ENCODE measurements at places on chromosomes 3 and 15.

GRCh38 chr3:124823206-124823605, 64.0 kb downstream of the ITGB5 start:
- DNase-seq, result no peak

GRCh38 chr3:164459521-164460151, 618.7 kb downstream of the SI start:
- no peak for DNase-seq

DNA sequence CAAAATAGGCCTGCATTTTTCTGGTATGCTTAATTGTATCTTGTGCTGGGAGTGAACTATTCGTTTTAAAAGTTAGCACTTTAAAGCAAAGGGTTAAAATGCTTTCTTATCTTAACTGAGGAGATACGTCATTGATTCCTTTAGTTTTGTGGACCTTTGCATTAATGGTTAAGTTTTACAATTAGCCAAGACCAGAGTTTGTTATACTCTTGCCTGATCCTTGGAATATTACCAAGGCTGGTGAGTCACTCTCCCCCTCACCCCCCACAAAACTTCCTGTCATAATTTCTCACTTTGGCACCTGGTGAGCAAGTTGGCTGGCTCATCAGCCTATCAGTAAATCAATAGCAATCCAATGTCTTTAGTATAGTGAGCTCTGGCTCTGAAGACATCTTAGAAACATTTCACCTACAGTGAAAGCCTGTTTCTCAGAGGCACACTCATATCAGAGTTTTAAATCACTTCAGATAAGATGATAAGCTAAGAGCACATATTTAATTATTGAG, 26.7 kb downstream of the SLC2A2 start:
- DNase-seq, result no peak

- peak; percentile 36 for DNase-seq
Measured at GRCh38 chr3:41200669-41201021, 1.3 kb downstream of the CTNNB1 start.

DNA sequence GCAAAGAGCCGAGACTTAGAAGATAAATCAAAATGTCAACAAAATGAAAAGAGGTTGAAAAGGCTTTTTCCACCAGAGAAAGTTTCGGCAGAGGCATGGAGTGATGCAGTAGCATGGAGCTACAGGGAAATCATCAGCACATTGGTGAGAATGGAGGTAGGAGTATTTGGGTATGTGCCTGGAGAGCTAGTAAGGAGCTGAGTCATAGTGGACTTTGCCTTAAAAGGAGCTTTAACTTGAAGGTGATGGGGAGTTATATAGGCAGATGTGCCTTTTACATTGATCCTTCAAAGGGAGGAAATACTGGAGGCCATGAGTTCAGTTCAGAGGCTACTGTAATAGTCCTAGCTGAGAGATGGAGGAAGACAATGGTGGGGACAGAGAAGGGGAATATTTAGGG, 44.3 kb downstream of the IL5RA start:
- DNase-seq, result no peak

DNA sequence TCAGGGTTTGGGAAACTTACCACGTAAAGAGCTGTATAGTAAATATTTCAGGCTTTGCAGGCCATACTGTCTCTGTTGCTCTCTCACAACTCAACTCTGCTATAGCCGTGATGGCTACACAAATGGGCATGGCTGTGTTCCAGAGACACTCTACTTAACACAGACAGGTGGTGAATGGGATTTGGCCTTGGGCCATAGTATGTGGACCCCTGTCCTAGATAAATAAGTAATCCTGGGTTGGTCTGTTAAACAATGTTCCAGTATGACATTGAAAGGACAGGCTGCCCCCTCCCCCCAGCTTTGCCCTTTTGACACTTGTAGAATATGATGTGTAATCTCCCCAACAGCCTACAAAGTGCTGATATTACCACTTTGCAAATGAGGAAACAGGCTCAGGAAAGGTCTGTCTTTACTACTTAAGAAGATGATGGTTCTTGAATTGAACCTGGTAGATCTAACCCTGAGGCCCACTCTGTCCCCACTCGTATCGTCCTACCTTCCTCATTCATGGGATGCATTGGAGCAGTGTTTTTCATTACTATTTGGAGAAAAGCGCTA, 38.4 kb downstream of the SLCO3A1 start:
- no peak for DNase-seq

GRCh38 chr3:86109434-86109833, 881.5 kb downstream of the VGLL3 start:
- no peak for DNase-seq

- no peak for DNase-seq
Measured at GRCh38 chr3:127785711-127786265, 36.5 kb downstream of the MGLL start.

DNA sequence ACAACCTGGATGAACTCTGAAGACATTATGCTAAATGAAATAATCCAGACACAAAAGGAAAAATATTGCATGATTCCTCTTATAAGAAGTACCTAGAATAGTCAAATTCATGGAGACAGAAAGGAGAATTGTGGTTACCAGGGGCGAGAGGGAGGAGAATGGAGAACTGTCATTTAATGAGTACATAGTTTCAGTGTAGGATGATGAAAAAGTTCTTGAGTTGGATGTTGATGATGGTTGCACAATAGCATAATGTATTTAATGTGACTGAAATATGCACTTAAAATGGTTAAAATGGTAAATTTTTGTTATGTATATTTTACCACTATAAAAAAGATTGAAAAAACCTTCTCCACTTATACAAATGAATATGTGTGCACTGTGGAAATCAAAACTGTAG, 469.6 kb downstream of the MAGI1 start:
- DNase-seq, result no peak

GRCh38 chr15:40633178-40633577, 39.1 kb downstream of the KNL1 start:
- DNase-seq, result no peak

GRCh38 chr15:37758412-37758811, 176.0 kb upstream of the TMCO5A start:
- DNase-seq, result no peak

- DNase-seq, result no peak
Measured at GRCh38 chr15:58510715-58511598, 79.2 kb downstream of the LIPC start.

DNA sequence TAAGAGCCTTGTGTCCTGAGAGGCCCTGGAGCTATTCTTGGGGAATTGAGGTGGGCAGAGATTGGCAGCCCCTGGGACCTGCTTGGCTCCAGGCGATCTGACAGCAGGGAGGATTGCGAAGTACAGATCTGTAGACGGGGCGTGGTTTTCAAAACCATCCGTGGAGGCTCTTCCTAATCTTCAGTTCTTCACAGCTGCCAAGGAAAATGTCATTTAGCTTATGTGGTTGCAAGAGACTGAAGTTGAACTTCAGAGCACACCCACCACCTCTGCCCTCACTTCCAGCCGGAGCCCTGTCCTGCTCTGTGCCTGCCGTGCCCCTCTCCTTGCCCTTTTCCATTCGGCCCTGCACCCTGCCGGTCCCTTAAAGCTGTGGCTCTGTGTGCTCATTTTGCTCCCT, 12.9 kb downstream of the NISCH start:
- DNase-seq, result no peak

GRCh38 chr15:34472947-34473346, 35.3 kb upstream of the GOLGA8A start:
- DNase-seq, result no peak

GRCh38 chr15:60017538-60018520, 13.7 kb downstream of the FOXB1 start:
- no peak for DNase-seq

- DNase-seq, result no peak
Measured at GRCh38 chr3:40713306-40713705, 188.5 kb downstream of the ZNF621 start.

DNA sequence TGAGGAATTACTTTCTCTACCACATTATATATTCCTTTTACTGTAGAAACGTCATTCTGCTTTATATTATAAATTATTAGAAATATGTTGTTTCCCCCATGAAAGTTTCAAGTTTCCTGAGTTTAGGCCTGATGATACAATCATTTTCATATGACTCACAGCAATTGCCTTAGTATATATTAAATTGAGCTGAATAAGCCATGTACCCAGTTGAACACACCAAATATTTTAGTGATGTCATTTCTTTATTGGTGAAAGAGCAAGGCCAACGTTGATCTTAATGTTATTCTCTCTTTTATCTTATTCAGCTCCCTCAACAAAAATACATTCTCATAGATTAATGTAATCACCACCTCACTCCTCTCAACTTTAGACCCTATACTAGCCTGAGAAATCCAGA, 30.8 kb downstream of the B3GNT5 start:
- DNase-seq, result no peak

GRCh38 chr3:196513697-196514349, 1.3 kb downstream of the SMCO1 start:
- no peak for DNase-seq

DNA sequence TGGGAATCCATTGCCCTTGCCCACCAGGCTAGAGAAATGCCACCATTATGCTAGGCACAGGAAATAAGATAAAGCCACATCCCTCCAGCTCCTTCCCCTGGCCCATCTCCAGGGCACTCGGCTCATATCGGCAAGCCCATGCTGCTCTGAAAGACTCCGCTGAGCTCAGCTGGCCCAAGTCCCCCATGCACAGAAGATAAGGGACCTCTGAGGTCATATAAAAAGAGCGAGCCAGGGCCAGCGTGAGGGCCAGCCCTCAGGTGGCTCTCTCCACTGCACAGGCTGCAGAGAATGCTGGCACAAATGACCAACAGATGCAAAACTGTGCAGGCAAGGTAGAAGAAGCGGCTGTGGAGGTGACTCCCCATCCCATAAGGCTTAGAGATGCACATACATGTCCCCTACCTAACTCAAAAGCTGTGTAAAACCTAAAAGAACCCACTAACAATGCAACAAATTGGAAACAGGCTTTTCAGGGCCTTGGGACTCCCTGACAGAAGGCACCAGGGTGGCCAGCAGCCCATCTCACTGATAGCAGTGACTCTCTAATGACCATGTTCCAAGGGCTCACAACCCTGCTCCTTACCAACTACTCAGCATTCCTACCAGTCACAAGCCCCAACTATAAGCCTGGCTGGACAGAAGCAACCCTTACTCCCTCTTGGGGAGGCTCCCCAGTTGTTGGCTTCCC, 3.0 kb downstream of the RAB6B start:
- no peak for DNase-seq

DNA sequence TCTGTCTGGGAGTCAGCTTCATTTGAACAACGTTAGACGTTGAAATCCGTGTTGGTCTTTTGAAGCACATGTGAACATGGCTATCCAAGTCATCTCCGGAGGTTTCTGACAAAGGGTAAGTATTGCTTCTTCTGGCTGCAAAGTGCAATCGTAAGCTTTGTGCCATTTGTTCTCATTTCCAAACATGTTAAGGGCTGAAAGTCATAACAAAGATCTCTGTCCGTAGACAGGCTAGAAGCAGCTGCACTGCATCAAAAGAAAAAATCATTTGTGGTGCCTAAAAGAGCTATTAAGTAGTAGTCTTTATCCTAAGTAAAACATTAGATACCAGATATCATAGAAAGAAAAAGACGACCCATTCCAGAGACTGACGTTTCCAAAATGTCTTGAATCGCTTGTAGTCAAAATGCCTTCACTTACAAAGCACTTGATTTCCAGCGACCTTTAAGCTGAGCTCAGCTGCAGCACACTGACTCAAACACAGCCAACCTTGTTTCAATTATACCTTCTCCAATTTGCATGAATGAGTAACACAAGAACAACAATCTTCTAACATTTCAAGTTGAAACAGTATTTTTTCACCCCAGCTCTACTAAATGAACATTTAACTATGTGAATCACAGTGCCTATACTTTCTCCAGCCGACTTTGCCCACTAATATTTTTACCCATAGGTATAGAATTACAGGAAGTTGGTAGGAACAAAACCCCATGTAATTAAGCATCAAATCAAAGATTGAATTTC, 76.6 kb downstream of the NEDD4 start:
- no peak for DNase-seq

DNA sequence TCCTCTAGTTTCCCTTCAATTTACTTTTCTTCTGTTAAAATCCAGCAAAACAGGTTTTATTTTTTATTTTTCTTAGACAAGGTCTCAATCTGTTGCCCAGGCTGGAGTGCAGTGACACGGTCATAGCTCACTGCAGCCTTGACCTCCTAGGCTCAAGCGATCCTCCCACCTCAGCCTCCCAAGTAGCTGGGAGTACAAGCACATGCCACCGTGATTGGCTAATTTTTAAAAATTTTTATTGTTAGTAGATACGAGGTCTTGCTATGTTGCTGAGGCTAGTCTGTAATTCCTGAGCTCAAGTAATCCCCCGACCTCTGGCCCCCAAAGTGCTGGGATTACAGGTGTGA, 41.6 kb downstream of the ILDR1 start:
- DNase-seq, result no peak

DNA sequence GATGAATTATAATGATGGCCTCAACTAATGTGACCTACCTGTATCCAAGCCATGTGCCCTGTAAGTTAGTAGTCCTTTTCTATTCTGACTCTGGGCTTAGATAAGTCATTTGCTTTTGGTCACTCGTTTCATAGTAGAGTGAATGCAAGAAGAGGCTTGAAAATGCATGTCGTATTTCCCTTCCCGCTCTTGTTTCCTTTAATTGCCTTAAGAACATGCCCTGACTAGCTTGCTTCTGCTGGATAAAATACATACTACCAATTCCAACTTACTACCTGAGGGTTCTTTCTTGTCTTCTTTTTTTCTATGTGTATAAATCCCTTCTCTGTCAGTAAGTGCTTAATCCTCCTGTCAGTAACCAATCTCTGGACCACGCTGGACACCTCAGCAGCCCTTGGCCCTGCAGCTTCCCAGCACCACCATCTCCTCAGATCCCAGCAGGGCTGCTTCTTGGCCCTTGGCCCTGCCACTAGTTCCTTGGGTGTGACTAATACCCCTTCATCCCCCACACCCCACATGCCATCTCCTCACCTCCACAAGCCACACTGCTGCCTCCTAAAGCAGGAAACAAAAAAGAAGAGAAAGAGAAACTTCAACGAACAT, 771.7 kb downstream of the IGSF11 start:
- DNase-seq, result no peak

DNA sequence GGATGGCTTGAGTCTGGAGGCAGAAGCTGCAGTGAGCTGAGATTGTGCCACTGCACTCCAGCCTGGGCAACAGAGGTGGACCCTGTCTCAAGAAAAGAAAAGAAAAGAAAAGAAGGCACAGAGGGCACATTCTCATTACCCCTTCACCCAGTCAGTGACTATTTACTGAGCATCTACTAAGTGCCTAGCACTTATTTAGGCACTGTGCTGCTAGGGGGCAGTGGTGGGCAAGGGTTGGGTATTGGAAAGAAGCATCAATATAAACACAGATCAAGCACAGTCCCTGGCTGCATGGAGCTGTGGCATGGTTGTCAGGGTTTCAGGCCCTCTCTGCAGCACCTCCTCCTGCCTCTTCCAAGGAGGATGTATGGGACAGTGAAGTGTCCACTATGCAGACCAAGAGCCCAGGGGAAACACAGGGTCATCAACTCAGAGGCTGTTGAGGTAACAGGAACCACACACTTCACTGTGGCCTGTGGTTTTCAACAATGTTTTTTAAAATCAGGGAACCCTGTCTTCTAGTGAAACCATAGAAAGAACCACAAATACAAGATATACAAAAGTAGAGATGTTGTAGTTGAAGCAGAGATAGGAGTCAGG, 138.5 kb downstream of the RAB11A start:
- DNase-seq, result peak; percentile 18

GRCh38 chr15:89749951-89750559, 994 bp downstream of the MESP1 start:
- peak; percentile 23 for DNase-seq
